ENCODE measurements at places on chromosomes 13 and 19. TPM values are rescaled to one million over a fixed set of nuclear protein-coding genes. Genes with fewer than 3 reads are reported as not detected.

DNA sequence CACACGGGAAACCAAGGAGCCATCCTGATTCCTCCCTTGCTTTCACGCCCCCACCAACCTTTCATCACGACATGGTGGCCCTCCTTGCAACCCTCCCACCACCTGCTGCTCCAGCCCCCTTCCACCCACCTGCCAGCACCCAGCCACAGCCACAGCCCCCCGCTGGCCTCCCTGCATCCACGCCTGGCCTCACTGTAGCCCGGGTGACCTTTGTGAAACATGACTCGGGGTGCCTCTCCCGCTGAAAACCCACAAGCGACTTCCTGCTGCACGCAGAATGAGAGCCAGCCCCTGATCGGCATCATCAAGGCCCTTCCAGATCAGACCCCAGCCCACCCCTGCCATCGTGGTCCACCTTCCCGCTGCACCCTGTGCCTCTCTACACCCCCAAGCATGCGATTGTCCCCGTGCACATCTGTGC lies 14.9 kb downstream of the POP4 start:
- no peaks in the 10 kb centered on the region for H3K27me3 ChIP-seq
- DNase-seq: no peak
- H3K36me3 ChIP-seq: peaks cover 5% of the 10 kb centered on the region
- no peak overlapping the region for H3K27ac ChIP-seq
- H3K4me1 ChIP-seq: no peaks in the 10 kb centered on the region

- no peaks in the 10 kb centered on the region for H3K27me3 ChIP-seq
- H3K27ac ChIP-seq: no peak overlapping the region
- no peak for DNase-seq
- H3K4me1 ChIP-seq: no peaks in the 10 kb centered on the region
- H3K4me3 ChIP-seq: no peak overlapping the region
These were observed 163.5 kb downstream of the MTUS2 start for GRCh38 chr13:28983641-28984040.

DNA sequence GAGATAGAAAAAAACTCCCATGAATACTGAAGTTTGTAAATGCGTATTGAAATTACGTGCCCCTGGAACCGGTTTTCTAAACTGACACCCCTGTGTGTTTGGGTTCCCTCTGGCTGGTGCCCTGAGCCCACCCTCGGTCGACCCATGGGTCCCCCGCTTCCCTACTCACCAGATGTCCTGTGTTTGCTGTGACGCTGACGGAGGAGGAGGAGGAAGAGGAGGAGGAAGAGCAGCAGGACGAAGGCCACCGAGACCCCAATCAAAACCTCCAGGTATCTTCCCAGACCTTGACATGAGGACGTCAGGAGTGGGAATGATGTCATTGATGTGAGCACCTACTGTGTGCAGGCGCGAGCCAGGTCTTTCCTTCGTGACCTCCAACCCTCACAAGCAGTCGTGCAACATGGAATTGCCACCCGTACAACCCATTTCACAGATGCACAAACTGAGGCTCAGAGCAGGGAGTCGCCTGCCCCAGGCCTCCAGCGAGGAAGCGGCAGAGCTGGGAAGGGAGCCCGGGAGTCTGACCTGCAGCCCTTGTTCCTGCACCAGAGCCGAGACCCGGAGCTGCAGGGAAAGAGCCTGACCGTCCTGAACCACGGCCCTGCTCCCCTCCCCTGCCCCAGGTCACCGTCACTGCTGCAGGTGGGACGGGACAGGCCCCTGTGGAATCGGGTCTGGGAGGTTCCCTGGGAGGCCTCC lies 3.7 kb downstream of the LILRB3 start:
- H3K27ac ChIP-seq: no peak overlapping the region
- no peak overlapping the region for H3K4me3 ChIP-seq
- peak; percentile 60 for DNase-seq
- H3K36me3 ChIP-seq: no peaks in the 10 kb centered on the region

GRCh38 chr19:33789344-33789743 lies 7.3 kb upstream of the KCTD15 start:
- no peak overlapping the region for H3K4me3 ChIP-seq
- H3K27ac ChIP-seq: no peak overlapping the region
- no peak for DNase-seq

- H3K36me3 ChIP-seq: no peaks in the 10 kb centered on the region
- peak; percentile 90 for DNase-seq
- H3K4me3 ChIP-seq: peak within 1 kb of the TSS; percentile 49
- peak within 1 kb of the TSS; percentile 56 for H3K27ac ChIP-seq
- H3K4me1 ChIP-seq: peaks cover 17% of the 10 kb centered on the region
- H3K27me3 ChIP-seq: no peaks in the 10 kb centered on the region
These were observed at the start of gene IFI30 for GRCh38 chr19:18173572-18174288. Gene IFI30, plus strand, starts transcription at chr19:18173813. Its CDS starts 29 bp downstream, at chr19:18173842.

DNA sequence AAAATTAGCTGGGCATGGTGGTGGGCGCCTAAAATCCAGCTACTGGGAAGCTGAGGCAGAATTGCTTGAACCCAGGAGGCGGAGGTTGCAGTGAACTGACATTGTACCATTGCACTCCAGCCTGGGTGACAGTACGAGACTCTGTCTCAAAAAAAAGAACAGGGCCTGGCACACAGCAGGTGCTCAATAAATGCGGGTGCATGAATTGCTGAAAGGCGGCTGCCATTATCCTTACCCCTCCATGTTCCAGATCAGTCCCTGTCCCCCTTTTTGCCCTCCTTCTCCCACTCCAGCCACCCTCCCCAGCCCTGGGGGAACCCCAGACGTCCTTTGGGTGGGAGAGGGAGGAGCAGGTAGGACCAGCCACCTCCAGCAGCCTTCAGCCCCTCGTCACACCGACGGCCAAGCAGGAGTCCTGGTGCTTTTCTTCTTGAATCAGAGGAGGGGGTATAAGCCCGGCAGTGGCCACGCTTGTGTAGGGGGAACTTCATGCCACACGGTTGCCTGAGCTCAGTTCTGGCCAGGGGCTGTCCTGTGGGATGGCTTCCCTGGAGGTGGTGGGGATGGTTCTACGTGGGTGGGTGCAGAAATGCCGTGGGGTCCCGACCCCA lies 20.4 kb upstream of the NFIC start:
- H3K27ac ChIP-seq: peak overlapping the region; percentile 89
- H3K36me3 ChIP-seq: no peaks in the 10 kb centered on the region
- no peak overlapping the region for H3K4me3 ChIP-seq
- no peak for DNase-seq
- H3K4me1 ChIP-seq: peaks cover 52% of the 10 kb centered on the region
- no peaks in the 10 kb centered on the region for H3K27me3 ChIP-seq

DNA sequence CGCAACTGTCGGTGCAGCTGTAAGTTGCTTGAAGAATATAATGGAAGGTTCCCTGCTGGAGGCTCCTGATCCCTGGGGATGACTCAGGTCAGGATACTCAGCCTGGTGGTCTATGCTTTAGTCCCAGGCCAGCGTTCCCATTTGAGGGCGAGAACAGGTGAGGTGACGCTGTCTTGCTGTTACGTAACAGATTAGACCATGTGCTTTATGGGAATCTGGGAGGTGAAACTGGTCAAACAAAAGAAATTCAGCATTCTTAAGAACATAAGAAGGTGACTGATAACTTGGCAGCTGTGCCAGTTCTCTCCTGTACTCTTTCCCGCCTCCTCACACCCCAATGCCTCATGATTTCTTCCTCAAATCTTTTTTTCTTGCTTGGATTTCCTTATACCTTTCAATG lies at the start of gene CXCL17:
Gene CXCL17 (minus strand): TSS at position 114 of the 400 bp plus-strand sequence. CDS start 114 bp downstream, outside the sequence.
- no peaks in the 10 kb centered on the region for H3K36me3 ChIP-seq
- H3K4me1 ChIP-seq: no peaks in the 10 kb centered on the region
- DNase-seq: no peak
- no peak within 1 kb of the TSS for H3K27ac ChIP-seq

DNA sequence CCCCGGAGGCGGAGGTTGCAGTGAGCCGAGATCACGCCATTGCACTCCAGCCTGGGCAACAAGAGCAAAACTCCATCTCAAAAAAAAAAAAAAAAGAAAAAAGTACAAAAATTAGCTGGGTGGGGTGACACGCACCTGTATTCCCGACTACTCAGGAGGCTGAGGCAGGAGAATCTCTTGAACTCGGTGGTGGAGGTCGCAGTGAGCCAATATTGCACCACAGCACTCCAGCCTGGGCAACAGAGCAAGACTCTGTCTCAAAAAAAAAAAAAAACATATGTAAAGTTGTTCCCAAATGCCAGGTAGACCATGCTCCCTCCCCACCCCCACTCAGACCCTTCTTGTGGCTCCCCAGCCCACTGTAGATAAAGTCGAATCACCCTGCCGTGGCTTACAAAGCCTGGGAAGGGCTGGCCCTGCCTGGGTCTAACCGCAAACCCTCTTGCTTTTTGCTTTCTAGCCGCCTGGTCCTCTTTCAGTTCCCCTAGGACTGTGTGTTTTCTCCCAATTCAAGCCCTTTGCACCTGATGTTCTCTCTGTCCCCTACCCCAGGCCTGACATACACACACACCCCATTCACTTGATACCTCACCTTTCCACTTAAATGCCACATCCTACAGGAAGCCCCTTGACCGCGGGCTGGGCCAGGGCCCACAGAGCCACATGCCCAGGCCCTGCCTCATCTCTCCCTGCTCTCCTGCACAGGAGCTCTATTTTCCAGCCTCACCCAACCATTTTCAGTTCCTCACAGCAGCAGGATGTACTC lies 34.4 kb downstream of the MAP4K1 start:
- no peaks in the 10 kb centered on the region for H3K36me3 ChIP-seq
- H3K4me1 ChIP-seq: no peaks in the 10 kb centered on the region
- DNase-seq: no peak
- no peaks in the 10 kb centered on the region for H3K27me3 ChIP-seq

Gene KLK15
- not detected for total RNA-seq

Gene TGFBR3L
- total RNA-seq: not detected

Gene SPATA13
- 16.6 TPM for total RNA-seq

Gene FGF21
- not detected for total RNA-seq

Gene DAPK3
- total RNA-seq: 106 TPM

Gene SYNE4
- 0.28 TPM for total RNA-seq

Gene APC2
- total RNA-seq: 1.1 TPM
